ENCODE measurements at places on chromosomes 4 and X.

- DNase-seq, result no peak
Observed at GRCh38 chr4:125526420-125526819, 211.7 kb downstream of the FAT4 start.

- DNase-seq, result no peak
Observed at GRCh38 chr4:107629318-107629717, 90.7 kb downstream of the PAPSS1 start.

DNA sequence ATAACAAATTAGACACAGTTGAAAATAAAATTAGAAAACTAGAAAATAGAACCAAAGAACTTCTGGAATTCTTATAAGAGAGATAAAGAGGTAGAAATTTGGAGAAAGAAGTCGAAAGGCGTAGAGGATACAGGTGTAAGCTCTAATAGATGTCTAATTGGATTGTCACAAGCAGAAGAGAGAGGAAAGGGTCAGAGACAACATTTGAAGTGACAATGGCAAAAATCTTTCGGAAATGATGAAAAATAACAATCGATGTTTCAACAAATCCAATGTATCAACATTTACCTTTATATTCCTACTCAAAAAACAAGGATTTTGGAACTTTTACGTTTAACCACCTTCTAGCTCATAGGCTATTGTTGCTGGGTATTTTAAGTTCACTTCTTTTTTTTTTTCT is 3.8 kb downstream of the CXCL8 start:
- DNase-seq, result no peak

- no peak for DNase-seq
Observed at GRCh38 chrX:75273483-75273882, 402 bp upstream of the UPRT start.

GRCh38 chr4:8319061-8319460 is 49.5 kb downstream of the HTRA3 start:
- DNase-seq, result no peak

- DNase-seq, result no peak
Observed at GRCh38 chr4:7793186-7793585, 146.5 kb downstream of the AFAP1 start.

GRCh38 chr4:107432451-107432850 is 287.6 kb downstream of the PAPSS1 start:
- DNase-seq, result no peak

GRCh38 chr4:168643111-168643795 is 146.4 kb downstream of the PALLD start:
- no peak for DNase-seq

GRCh38 chr4:145734576-145735346 is 54.8 kb downstream of the C4orf51 start:
- no peak for DNase-seq

- DNase-seq, result peak; percentile 62
Observed at GRCh38 chrX:39726771-39727170, 371.0 kb downstream of the BCOR start.

- DNase-seq, result no peak
Observed at GRCh38 chr4:134650461-134650860, 448.9 kb upstream of the PABPC4L start.

- DNase-seq, result no peak
Observed at GRCh38 chr4:180809439-180809838, 1433.8 kb upstream of the TENM3 start.

Data from kidney (tissue), 22 donors.